ENCODE measurements at places on chromosomes 6 and 20. TPM values are rescaled to one million over a fixed set of nuclear protein-coding genes. Genes with fewer than 3 reads are reported as not detected.

ESR1 gene
- 0.80 TPM for total RNA-seq

CST5 gene
- total RNA-seq, result not detected

LIN28B gene
- not detected for total RNA-seq

PHACTR3 gene
- total RNA-seq, result not detected

ECT2L gene
- not detected for total RNA-seq

SIRPB1 gene
- 3.5 TPM for total RNA-seq

ASIP gene
- total RNA-seq, result not detected

TP53TG5 gene
- 0.36 TPM for total RNA-seq

LGSN gene
- not detected for total RNA-seq

DLL1 gene
- total RNA-seq, result 10.4 TPM

CST7 gene
- total RNA-seq, result 0.32 TPM

PFDN4 gene
- total RNA-seq, result 19.0 TPM

LINC00237 gene
- total RNA-seq, result not detected

TNFRSF6B gene
- 4.5 TPM for total RNA-seq

TOX2 gene
- 1.2 TPM for total RNA-seq

PHACTR1 gene
- 1.6 TPM for total RNA-seq

DEFB132 gene
- total RNA-seq, result not detected

RIPPLY2 gene
- not detected for total RNA-seq

SEMG1 gene
- total RNA-seq, result not detected

NMBR gene
- total RNA-seq, result not detected

Data from esophagus mucosa (tissue), 1 donor.